ENCODE measurements at places on chromosomes 16 and 17.

- H3K27ac ChIP-seq, result no peak overlapping the region
- no peak for DNase-seq
- H3K27me3 ChIP-seq, result no peaks in the 10 kb centered on the region
These were observed 75.8 kb downstream of the TEX14 start for GRCh38 chr17:58615768-58616659.

GRCh38 chr16:65178151-65178550 lies 56.3 kb upstream of the CDH11 start:
- DNase-seq, result no peak
- H3K4me1 ChIP-seq, result peaks cover 4% of the 10 kb centered on the region
- H3K27ac ChIP-seq, result no peak overlapping the region
- H3K27me3 ChIP-seq, result no peaks in the 10 kb centered on the region
- no peak overlapping the region for H3K4me3 ChIP-seq

GRCh38 chr17:40452921-40453378 lies 9.7 kb downstream of the IGFBP4 start:
- no peak for DNase-seq
- no peaks in the 10 kb centered on the region for H3K27me3 ChIP-seq
- H3K27ac ChIP-seq, result peak overlapping the region; percentile 80

GRCh38 chr17:16141685-16142084 lies 73.6 kb downstream of the NCOR1 start:
- no peak for DNase-seq
- no peak overlapping the region for H3K27ac ChIP-seq
- H3K4me1 ChIP-seq, result no peaks in the 10 kb centered on the region
- H3K4me3 ChIP-seq, result no peak overlapping the region
- H3K27me3 ChIP-seq, result no peaks in the 10 kb centered on the region
- H3K36me3 ChIP-seq, result peaks cover 62% of the 10 kb centered on the region

DNA sequence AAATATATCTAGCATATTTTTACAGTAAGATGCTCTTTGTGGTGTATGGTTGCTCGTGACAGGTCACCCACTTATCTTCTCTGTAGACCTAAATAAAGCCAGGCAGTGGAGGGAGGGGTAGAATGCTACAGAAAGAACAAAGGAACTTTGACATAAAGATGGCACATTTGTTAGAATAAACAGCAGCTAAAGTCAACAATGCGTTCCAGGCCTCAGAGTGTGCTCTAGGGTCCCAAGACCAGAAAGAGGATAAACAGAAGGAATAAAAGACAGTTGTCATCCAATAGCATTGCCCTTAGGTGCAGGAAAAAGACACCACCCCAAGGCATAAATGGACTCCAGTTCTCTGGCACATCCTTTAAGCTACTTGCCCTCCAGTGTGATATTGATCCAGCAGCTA lies 523.0 kb upstream of the CDH11 start:
- H3K27ac ChIP-seq, result no peak overlapping the region
- no peaks in the 10 kb centered on the region for H3K4me1 ChIP-seq
- no peaks in the 10 kb centered on the region for H3K36me3 ChIP-seq
- no peak for DNase-seq

GRCh38 chr16:70662991-70663523 lies 16.7 kb downstream of the IL34 start:
- no peak for DNase-seq
- no peaks in the 10 kb centered on the region for H3K27me3 ChIP-seq
- H3K27ac ChIP-seq, result peak overlapping the region; percentile 48
- H3K4me3 ChIP-seq, result no peak overlapping the region
- peaks cover 14% of the 10 kb centered on the region for H3K4me1 ChIP-seq
- peaks cover 43% of the 10 kb centered on the region for H3K36me3 ChIP-seq

Measured in tibial artery (tissue), 4 donors.